Ecto neural progenitor cell (in vitro differentiated cells): ENCODE measurements at places on chromosomes 3 and 15.

DNA sequence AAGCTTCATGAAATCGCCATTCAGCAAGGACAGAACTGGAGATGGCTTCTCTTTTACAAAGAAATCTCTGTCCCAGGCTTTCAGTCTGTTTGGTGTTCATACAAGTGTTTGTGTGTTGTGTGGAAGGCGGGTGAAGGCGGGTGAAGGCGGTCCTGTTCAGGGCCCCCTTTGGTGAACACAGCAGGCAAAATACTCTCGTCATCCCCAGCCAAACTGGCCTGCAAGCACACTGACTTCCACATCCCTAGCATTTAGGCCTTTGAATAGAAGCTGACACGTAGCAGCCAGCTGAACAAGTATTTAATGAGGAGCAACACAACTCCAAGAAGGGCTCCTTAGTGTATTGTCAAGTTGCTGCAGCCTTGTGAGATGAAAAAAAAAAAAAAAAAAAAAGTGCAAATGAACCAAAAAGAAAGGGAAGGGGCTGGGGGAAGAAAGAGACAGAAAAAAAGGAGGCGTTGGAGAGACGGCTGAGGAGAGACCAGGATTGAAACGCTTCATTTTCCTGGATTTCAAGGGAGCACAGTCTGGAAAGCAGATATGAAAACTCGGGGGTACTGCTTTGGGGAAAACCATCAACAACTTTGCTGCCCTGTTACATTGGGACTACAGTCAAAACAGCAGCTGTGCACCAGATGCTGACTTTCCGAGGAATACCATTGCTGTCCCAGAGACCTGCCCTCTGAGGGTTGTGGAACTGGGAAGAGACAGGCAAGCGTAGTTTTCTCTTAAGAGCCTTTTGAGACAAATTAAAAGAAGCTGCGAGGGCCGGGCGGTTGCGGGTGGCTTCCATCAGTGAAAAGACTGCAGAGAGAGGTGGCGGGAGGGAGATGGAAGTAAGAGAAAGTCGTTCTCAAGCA, 74.6 kb downstream of the TGFBR2 start:
- no peak for DNase-seq

GRCh38 chr3:73569246-73569760, 55.4 kb downstream of the PDZRN3 start:
- no peak for DNase-seq

- DNase-seq, result no peak
Measured at GRCh38 chr3:192929146-192929545, 11.5 kb upstream of the MB21D2 start.

DNA sequence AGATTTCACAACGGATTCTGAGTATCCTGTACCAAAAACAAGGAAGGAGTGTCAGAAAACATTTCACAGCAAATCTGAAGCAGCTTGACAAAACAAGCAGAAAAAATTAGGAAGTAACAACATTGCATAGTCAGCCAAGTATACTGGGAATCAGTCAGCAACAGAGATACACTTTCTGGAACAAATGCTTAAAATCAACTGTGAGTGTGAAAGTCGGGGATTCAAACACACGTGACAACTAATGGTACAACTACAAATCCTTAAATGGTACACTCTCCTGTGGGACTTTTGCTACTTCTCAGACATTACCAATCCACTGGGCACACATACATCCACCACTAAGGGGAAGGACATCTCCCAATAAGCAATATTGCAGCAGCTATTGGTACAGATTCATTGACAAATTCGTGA, 296.6 kb upstream of the MME start:
- DNase-seq, result no peak

DNA sequence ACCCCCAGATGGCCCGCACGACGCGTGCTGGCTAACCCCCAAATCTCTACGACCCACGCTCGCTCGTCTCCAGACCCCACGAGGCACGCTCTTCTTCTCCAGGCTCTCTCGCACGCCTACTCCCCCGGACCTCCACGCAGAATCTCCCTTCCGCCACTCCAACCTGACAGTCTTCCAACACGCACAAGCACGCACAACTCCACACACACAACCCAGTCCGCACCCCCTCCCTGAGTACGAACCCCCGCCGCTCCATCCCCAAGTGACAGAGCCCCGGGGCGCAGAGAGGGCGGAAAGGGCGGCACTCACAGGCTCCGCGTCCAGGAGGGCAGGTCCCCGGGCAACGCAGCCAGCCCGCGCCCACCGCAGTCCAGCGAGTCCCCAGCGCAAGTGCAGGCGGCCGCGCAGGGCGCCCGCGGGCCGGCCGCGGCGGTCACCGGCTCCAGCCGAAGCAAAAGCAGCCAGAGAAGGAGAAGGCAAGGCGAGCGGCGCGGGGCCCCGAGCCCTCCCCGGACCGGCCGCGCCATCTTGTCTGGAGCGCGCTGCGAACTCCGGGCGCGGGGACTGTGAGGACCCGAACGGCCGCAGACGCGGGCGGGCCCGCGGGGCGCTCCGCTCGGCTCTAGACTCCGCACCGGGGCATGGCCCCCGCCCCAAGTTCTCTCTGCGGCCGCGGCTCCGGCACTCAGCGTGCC, 794 bp downstream of the LRIG1 start:
- peak; percentile 70 for DNase-seq
